ENCODE measurements at places on chromosomes 1 and 21. TPM values are rescaled to one million over a fixed set of nuclear protein-coding genes. Genes with fewer than 3 reads are reported as not detected.

GRCh38 chr1:238647877-238648276, 738.5 kb upstream of the CHRM3 start:
- no peaks in the 10 kb centered on the region for H3K4me1 ChIP-seq
- no peak for DNase-seq
- no peaks in the 10 kb centered on the region for H3K36me3 ChIP-seq
- no peak overlapping the region for H3K27ac ChIP-seq

BTBD8 gene
- 1.9 TPM for total RNA-seq

GRCh38 chr1:160996178-160996577, 24.8 kb downstream of the F11R start:
- DNase-seq: no peak
- peaks cover 3% of the 10 kb centered on the region for H3K4me1 ChIP-seq
- H3K4me3 ChIP-seq: no peak overlapping the region

DNA sequence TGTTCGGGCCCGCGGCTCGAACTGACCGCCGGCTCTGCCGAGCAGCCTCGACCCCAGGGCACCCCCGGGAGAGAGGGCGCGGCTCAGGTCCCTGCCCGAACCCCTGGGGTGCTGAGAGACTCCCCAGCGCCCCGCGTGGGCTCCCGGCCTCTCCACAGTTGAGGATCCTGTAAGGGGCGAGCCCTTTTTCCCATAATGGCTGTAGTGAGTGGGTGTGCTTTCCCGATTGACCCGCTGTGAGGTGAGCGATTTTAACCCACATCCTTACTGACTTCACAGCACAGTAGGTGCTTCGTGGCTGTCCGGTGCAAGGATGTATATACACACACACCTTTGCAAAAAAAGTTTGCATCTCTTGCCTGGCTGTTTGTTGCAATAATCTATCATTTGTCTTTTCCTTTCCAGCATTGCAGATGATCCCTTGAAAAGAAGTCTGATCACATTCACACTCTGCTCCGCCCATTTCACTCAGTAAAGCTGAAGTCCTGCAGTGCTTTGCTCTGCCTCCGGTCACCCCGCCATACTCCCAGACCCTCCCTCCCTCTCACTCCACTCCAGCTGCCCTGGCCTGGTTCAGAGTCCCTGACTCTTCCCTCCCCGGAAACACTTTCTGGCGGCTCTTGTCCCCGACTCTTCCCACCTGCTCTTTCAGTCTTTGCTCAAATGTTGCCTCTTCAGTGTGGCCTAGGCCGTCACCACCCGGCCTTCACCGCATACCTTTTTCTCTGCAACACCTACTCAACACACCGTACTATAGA, 955 bp upstream of the UBE2G2 start:
- H3K36me3 ChIP-seq: peaks cover 32% of the 10 kb centered on the region
- peaks cover 30% of the 10 kb centered on the region for H3K4me1 ChIP-seq
- no peaks in the 10 kb centered on the region for H3K27me3 ChIP-seq
- no peak for DNase-seq
- peak overlapping the region; percentile 74 for H3K27ac ChIP-seq

DNA sequence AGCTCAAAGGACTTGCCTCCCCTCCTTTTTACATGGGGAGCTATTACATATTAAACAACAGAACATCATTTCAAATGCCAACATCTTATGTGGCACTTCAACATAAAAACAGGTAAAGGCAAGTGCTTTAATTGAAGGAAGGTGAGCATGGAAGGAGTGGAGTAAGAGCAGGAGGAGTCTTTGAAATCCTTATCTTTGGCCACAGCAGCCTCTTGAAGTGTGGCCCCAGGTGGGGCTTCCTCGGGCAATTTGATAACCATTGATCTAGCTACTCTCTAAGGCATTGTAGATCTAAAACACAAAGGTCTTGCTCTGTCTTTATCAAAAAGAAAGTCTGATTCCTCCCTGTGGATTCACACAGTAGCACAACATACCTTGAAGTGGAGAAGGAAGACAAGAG, 70.9 kb upstream of the PPP2R5A start:
- no peaks in the 10 kb centered on the region for H3K4me1 ChIP-seq
- no peak overlapping the region for H3K4me3 ChIP-seq
- no peaks in the 10 kb centered on the region for H3K27me3 ChIP-seq
- DNase-seq: no peak
- no peaks in the 10 kb centered on the region for H3K36me3 ChIP-seq
- no peak overlapping the region for H3K27ac ChIP-seq

DNA sequence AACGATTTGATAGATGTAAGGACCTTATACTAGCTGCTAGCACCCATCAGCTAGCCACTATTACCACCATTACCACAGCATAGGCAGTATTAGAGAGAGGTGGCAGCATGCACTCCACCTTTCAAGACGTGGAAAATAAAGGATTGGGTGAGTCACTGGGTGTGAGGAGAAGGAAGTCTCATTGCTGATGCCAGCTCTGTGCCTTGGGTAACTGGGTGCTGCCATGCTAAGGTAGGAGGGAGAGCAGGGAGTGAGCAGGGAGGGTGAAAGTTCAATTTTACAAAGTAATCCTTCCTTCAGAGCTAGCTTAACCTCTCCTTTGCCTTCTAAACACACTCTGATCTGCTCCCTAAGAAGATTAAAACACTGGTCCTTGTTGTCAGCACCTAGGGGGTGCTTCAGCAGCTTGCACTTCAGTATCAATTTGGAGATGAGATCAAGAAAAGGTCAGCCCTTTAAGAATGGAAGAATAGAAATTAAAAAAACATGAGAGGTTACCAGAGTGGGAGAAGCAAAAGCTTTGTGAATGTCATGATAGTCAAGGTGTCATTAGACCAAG, 1.8 kb upstream of the LIN9 start:
- H3K4me3 ChIP-seq: no peak overlapping the region
- H3K27me3 ChIP-seq: peaks cover 13% of the 10 kb centered on the region
- no peak overlapping the region for H3K27ac ChIP-seq
- H3K4me1 ChIP-seq: peaks cover 16% of the 10 kb centered on the region
- H3K36me3 ChIP-seq: no peaks in the 10 kb centered on the region
- no peak for DNase-seq

DNA sequence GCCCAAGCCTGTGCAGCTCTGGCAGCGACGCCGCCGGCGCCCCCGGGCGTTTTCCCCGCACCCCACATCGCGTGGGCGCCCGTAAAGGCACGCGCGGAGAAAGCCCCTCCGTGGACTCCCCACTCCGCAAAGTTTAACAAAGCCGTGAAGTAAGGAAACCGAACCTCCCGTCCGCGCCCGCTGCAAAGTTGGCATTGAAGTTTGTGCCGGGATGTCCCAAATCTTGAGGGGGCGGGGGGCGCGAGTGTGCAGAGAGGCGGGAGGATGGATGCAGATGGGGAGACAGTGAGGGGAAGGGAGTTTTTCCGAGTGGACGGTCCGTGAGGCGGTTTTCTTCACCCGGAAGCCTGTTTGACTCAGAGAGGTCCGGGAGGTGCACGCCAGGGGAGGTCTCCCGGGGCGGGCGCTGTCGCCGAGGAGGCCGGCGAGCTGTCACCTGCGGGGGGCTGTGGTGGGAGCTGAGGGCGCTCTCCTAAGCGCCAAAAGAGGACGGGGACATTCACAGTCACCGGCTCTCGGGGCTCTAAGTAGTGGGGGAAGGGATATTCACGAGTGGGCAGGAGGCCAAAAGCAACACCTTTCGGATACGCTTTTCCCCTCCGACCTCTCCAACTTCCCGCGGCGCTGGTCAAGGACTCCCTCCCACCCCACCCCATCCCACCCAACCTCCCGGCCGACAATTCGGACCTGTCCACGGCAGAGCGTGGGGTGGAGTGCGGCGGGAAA, 1.3 kb downstream of the WLS start:
- H3K27me3 ChIP-seq: peaks cover 19% of the 10 kb centered on the region
- H3K4me1 ChIP-seq: no peaks in the 10 kb centered on the region
- no peak overlapping the region for H3K27ac ChIP-seq
- DNase-seq: no peak
- no peaks in the 10 kb centered on the region for H3K36me3 ChIP-seq

DNA sequence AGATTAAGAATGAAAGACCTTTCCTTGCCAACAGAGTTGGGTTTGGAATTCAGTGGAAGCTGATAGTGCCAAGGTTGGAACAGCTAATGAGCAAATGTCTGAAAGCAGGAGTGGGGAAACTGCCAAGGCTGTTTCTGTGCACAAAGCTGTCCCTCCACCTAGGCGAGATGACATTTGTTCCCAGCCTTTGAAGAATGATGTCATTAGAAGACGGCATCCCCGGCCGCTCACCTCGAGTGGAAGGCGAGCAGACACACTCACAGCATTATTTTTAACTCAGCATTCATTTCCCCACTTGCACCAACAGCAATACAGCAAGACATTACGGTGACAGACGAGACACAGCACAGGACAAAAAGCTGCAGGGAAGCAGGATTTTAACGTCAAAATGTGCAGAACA, 463.9 kb downstream of the PCP4 start:
- no peak overlapping the region for H3K4me3 ChIP-seq
- H3K36me3 ChIP-seq: no peaks in the 10 kb centered on the region
- H3K27me3 ChIP-seq: no peaks in the 10 kb centered on the region

CR1L gene
- total RNA-seq: not detected

MCOLN2 gene
- total RNA-seq: 6.4 TPM

GRCh38 chr1:157234705-157235273, 96.6 kb upstream of the ETV3 start:
- DNase-seq: no peak
- no peaks in the 10 kb centered on the region for H3K27me3 ChIP-seq
- H3K4me1 ChIP-seq: no peaks in the 10 kb centered on the region
- H3K4me3 ChIP-seq: no peak overlapping the region

DNA sequence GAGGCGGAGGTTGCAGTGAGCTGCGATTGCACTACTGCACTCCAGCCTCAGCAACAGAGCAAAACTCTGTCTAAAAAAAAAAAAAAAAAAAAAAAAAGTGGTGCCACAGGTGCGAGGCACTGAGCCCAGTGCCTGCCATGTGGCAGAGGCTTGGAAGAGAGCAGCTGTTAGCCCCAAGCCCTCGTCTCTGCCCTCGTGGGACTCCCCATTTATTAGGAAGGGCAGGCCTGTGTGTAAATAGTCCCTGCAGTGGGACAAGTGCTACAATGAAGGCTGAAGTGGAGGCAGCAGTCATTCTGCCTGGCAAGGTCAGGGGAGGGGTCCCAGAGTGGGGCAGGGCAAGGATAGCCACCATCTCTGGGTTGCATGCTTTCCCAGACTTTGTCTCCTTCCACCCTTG, 6.5 kb downstream of the RPS6KA1 start:
- no peaks in the 10 kb centered on the region for H3K27me3 ChIP-seq
- peaks cover 62% of the 10 kb centered on the region for H3K4me1 ChIP-seq
- H3K4me3 ChIP-seq: no peak overlapping the region
- H3K27ac ChIP-seq: no peak overlapping the region
- no peaks in the 10 kb centered on the region for H3K36me3 ChIP-seq

RPL5 gene
- total RNA-seq: 916 TPM

- no peaks in the 10 kb centered on the region for H3K36me3 ChIP-seq
- no peaks in the 10 kb centered on the region for H3K4me1 ChIP-seq
- no peak for DNase-seq
- H3K4me3 ChIP-seq: no peak overlapping the region
- no peak overlapping the region for H3K27ac ChIP-seq
- H3K27me3 ChIP-seq: peaks cover 8% of the 10 kb centered on the region
These were observed 1.9 kb upstream of the CNTN2 start for GRCh38 chr1:205041001-205041715.

DNA sequence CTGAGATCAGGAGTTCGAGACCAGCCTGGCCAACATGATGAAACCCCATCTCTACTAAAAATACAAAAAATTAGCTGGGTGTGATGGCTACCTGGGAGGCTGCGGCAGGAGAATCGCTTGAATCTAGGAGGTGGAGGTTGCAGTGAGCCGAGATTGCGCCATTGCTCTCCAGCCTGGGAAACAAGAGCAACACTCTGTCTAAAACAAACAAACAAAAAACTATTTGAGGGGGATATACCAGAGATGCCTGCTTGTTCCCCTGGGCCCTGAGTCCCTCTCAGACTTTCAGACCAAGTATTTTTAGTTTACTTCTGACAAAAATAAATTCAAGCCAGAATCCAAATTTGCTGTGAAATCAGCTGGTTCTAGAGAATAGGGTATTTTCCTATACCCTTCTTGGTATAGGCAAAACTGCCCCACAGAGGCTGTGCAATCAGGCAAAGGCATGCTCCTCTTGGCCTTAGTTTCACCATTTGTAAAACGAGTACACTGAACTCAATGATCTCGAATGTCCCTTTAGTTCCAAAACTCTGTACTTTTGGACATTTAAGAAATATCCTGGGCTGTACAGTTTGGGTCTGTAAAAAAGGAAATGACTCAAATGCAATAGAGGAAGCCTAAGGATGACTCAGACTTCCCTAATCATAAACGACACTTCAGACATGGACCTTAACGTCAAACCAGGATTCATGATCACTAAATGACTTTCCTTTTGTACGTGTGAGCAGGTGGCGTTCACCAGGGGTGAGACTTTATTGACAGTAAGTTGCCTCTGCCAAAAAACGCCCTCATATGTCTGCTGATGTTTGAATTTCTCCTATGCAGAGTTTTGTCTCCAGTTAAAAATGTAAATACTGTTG, 16.1 kb downstream of the ENSA start:
- H3K27ac ChIP-seq: peak overlapping the region; percentile 90
- peak overlapping the region; percentile 55 for H3K4me3 ChIP-seq
- DNase-seq: peak; percentile 64
- peaks cover 8% of the 10 kb centered on the region for H3K36me3 ChIP-seq

DNA sequence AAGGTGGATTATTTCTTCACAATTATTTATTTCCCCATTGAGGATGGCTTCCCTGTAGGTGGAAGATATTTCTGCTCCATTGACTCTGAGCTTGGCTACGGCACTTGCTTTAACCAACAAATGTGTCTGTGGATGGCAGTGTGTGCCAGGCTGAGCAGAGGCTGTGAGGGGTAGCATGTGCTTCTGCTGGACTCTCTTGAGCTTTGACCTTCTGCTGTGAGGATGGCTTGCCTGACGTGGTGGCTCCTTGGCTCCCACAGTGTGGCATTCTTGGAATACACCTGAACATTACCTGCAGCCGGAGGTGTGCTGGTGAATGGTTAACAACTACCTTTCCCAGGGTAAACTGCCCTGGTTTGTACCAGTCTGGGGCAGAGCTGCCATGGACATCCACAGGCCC, 46.8 kb downstream of the WDR3 start:
- H3K4me1 ChIP-seq: no peaks in the 10 kb centered on the region
- DNase-seq: no peak
- H3K36me3 ChIP-seq: no peaks in the 10 kb centered on the region
- no peak overlapping the region for H3K4me3 ChIP-seq
- H3K27ac ChIP-seq: no peak overlapping the region

DCDC2B gene
- total RNA-seq: not detected

- no peaks in the 10 kb centered on the region for H3K36me3 ChIP-seq
- peak; percentile 74 for DNase-seq
- no peak overlapping the region for H3K27ac ChIP-seq
- H3K4me3 ChIP-seq: peak overlapping the region; percentile 96
- peaks cover 19% of the 10 kb centered on the region for H3K27me3 ChIP-seq
These were observed 700 bp upstream of the KMO start for GRCh38 chr1:241531195-241532161.

- H3K36me3 ChIP-seq: no peaks in the 10 kb centered on the region
- no peak overlapping the region for H3K27ac ChIP-seq
- no peaks in the 10 kb centered on the region for H3K4me1 ChIP-seq
- no peak for DNase-seq
- no peak overlapping the region for H3K4me3 ChIP-seq
These were observed 7.2 kb upstream of the TACSTD2 start for GRCh38 chr1:58584082-58584895.

GRCh38 chr1:234571702-234572101, 38.3 kb downstream of the IRF2BP2 start:
- H3K4me1 ChIP-seq: no peaks in the 10 kb centered on the region
- no peak overlapping the region for H3K4me3 ChIP-seq
- no peaks in the 10 kb centered on the region for H3K36me3 ChIP-seq
- no peaks in the 10 kb centered on the region for H3K27me3 ChIP-seq
- no peak overlapping the region for H3K27ac ChIP-seq

IGSF3 gene
- total RNA-seq: 0.42 TPM

All from CD4-positive, CD25-positive, alpha-beta regulatory T cell (primary cell).